ENCODE measurements at places on chromosomes 13 and 19.

DNA sequence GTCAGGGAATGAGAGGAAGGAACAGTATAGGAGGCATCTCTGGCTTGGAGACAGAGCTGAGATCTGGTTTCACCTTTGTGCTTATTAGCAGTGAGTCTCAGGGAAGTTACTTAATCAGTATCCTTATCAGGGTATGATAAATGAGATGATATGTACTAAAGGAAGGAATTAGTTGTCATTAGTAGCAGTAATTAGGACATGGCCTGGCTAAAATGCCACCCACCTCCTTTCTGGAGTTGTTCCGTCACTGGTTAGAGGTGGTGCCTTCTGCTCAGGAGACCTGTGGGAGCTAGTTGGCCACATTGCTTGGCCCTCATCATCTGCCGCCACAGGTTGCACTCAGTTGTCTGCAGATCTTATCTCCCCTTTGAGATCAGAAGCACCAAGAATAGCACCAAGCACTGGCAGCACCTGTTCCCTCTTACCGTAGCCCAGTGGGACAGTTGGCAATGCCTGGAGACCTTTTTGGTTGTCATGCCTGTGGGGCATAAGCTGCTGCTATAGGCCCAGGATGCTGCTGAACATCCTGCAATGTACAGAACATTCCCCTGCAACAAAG is 4.7 kb downstream of the GPATCH1 start:
- DNase-seq = no peak

GRCh38 chr13:112907871-112908331 is 61.1 kb upstream of the MCF2L start:
- no peak for DNase-seq

DNA sequence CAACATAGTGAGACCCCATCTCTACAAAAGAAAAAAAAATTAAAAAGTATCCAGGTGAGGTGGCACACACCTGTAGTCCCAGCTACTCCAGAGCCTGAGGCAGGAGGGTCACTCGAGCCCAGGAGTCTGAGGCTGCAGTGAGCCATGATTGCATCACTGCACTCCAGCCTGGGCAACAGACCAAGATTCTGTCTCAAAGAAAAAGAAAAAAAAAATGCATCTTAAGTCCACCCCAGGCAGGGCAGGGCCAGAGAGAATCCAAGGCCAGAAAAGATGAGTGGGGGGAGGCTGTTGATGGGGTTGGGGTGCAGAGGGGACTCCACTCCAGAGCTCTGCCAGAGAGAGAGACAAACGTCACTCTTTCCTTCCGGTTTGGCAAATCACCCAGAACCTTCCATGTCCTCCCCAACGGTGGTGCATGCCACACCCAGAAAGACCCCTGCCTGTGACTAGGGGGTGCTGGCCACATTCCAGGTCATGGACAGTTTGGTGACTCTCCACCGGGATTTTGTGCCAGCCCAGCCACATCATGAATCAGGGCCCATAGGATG is 431 bp downstream of the FUT3 start:
- no peak for DNase-seq

DNA sequence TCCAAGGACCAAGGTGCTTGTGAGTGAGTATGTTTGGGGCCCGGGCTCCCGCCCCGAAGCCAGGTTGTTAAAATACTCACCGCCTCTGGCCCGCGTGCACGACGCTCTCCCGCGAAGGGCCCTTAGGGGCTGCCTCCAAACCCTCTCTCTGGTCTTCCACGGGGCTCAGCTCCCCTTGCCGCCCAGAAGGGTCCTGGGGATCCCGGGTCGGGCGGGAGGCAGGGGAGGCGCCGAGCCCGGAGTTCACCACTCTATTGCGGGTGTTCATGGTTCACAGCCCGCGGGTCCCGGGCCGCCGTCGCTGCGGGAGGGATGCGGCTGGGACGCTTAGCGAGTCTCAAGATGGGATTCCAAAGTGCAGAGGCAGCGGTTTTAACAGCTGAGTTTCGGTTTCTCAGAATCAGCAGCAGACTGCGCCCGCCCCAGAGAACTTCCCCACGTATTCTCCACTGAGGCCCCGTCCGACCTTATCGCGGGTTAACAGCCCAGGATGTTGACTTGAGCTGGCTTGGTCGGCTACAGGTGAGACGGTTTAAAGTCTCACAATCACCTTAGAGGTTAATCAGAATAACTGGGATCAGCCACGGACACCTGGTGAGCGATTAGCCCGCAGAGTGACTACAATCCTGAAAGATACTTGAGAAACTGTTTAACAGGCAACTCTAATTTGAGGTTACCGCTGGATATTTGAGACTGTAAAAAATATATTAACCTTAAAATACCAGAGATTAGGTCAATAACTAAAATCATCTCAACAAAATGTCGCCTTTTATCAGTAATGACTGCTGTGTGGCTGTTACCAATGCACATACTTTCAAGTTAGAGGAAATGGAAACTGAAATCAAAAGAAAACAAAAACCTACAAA is at the start of gene EPSTI1:
TSS of gene EPSTI1 (minus strand) at position 344 of the 866 bp plus-strand sequence. CDS start at position 268, 76 bp downstream.
- DNase-seq = peak; percentile 72

GRCh38 chr19:30864391-30865215 is 484.6 kb downstream of the TSHZ3 start:
- DNase-seq = peak; percentile 80

DNA sequence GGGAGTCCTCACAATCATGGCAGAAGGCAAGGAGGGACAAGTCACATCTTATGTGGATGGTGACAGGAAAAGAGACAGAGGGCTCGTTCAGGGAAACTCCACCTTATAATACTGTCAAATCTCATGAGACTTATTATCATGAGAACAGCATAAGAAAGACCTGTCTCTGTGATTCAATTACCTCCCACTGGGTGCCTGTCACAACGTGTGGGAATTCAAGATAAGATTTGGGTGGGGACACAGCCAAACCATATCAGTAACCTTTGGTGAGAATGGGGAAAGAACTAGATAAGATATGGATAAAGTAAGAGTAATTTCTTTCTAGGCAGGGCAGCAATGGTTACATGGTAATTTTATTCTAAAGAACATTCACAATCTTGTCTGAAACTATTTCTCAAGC is 344.9 kb upstream of the KLF12 start:
- DNase-seq = no peak

DNA sequence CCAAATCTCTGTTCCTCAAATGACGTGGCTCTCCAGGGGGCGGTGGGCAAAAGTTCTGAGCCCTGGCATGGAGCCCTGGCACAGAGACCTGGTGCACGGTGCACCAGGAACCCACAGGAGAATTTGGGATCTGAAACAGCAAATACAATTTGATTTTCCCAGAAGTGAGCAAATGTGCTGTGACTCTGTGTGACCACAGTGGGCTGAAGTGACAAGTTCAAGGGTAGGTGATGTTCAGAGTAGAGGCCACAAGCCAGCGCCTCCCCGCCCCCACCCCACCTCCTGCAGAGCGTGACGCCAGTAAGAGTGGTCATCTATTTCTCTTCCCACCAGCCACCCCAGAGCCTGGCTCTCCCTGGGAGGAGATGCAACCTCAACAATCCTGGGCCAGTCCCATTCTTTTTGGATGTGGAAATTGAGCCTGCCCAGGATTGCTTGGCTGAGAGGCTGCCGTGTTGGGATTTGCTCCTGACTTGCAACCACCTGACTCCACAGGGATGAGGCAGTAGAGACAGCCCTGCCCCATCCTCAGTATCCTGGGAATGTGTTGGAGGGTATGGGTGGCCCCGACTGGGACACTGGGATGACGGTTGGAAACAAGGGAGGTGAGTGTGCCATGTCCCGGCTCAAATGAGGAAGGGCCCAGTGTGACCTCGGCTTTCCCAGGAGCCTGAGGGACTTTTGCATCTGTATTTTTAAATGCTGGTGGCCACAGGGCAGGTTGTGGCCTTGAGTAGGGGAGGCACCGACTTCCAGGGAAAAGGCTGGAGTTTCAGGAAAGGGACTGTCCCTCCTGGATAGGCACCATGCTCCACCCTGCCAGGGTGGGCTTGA is 11.1 kb upstream of the BCL3 start:
- DNase-seq = peak; percentile 70

GRCh38 chr19:6056282-6056741 is 54.0 kb downstream of the RFX2 start:
- no peak for DNase-seq

- DNase-seq = no peak
Measured at GRCh38 chr13:74904556-74904955, 577.4 kb downstream of the TBC1D4 start.

DNA sequence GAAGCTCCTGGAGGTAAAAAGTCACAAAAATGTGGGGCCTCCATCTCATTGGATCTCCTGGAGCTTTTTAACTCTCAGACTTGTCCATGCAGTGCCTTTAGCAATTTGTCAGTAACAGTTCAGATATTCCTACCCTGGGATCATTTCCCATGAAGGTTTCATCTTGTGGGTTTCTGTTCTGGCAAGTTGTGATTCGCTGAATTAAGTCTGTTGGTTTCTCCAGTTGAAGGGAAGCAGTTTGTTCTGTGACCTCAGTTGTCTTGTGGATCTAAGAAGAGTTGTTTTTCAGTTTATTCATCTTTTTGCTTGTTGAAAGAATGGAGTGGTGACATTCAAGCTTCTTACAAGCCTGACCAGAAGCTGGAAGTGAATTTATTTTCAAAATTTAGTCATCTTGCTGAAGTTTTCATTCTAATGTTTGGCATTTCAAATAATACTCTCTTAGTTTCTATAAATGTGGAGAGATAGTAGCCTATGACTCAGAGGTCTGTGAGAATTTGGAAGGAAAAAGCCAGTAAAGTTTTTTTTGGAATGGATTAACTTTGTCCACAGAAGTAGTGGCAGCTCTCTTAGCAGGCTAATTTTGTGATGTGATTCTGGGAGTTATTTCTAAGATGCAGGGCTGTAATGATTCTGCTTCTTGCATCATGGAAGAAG is 120.1 kb upstream of the CSNK1A1L start:
- no peak for DNase-seq

DNA sequence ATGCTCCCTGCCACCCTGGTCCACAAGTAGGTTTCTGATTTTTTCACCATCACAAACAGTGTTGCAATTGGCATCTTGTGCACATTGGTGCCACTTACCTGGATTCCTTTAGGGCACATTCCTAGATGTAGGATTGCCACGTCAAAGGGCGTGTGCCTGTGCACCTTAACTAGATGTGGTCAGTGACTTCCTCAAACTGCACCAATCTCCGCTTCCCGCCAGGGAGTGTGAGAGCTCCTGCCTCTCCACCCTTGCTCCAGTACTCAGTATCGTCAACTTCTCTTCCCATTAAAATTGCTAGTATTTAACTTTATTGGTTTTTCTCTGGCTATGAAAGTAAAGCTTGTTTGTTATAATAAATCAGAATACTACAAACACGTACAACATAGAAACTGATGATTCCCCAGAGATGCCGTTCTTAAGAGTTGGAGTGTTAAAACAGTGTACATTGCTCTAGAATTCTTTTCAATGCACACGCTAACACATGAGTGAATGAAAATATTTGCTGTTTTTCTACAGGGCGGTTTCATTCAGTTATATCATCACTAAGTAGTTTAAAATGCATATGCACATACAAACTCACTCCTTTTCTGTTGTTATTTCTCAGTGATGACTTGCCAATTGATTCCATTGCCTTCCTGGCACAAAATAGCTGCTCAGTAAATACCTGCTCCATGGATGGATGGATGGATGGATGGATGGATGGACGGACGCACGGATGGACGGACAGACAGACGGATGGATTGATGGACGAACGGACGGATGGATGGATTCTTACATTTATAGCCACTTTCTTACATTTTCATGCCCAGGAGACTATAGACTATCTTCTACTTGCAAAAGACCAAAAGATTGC is 23.4 kb downstream of the CCNE1 start:
- no peak for DNase-seq

GRCh38 chr13:66410314-66410713 is 819.8 kb downstream of the PCDH9 start:
- DNase-seq = no peak

DNA sequence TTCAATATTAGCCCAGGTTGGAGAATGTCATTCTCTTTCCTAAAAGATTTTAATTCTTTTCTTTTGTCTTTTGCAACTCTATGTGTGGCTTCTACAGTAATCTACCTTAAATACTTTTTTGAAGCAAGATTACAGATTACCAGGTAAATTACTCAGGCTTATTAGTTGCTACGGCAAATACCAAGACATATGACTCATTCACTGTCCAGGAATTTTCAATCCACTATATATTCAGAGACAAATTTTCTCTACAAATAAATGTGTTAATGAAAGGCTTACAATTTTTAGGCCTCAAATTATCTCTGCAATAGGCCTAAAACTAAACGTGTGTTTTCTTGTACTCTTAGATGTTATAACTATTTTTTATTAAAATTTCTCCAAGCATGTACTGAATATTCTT is 631.3 kb downstream of the DIAPH3 start:
- DNase-seq = no peak

DNA sequence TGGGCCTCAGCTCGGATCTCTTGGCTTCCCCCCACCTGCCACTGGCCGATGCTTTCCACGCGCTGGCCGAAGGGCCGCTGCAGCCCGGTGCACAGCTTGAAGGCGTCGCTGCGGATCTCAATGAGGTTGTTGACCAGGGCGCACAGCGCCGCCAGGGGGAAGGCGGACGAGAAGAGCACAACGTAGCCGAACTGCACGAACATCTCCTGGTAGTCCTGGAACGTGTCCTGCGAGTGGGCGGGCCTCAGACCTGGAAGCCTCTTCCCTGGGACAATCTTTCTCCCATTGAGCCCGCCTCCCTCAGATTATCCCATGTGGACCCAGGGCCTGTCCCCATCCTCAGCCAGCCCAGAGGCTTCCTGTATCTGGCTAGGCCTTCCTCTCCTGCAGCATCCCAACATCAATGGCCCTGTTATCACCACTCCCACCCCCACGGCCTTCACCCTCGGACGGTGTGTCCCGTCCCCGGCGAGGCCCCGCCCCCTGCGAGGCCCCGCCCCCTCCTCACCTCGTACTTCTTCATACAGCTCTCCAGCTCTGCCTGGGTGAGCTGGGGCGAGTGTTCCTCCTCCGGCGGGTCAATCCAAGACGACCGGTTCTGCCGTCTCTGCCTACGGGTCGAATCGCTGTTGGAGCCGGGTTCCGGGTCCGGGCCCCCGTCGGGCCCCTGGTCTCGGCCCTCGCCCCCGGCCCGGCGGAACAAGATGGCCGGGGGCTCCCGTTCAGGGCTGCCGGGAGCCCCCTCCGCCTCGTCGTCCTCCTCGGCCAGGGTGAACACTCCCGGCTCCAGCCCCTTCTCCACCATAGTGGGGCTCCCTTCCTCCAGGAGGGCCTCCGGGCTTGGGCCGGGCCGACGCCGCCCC is 6.8 kb downstream of the ANO8 start:
- peak; percentile 28 for DNase-seq

- no peak for DNase-seq
Measured at GRCh38 chr19:12913011-12913561, 6.0 kb downstream of the SYCE2 start.

GRCh38 chr13:49053215-49053614 is 77.5 kb downstream of the FNDC3A start:
- DNase-seq = no peak

- DNase-seq = no peak
Measured at GRCh38 chr13:70732611-70733010, 624.4 kb upstream of the KLHL1 start.

DNA sequence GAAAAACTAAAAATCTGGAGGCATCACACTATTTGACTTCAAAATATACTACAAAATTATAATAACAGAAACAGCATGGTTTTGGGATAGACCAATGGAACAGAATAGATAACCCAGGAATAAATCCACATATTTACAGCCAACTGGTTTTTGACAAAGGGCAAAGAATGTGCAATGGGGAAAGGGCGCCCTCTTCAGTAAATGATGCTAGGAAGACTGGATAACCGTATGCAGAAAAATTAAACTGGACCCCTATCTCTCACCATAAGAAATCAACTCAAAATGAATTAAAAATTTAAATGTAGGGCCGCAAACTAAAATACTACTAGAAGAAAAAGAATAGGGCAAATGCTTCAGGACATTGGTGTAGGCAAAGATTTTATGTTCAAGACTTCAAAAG is 440.5 kb upstream of the SGCG start:
- DNase-seq = no peak
